ENCODE measurements at places on chromosomes 6 and 20. TPM values are rescaled to one million over a fixed set of nuclear protein-coding genes. Genes with fewer than 3 reads are reported as not detected.

TTBK1 gene
- 0.80 TPM for total RNA-seq

C6orf163 gene
- 1.7 TPM for total RNA-seq

LY6G5C gene
- 3.8 TPM for total RNA-seq

LRRN4 gene
- not detected for total RNA-seq

OR2B2 gene
- total RNA-seq, result not detected

SPDEF gene
- 0.12 TPM for total RNA-seq

ERVFRD-1 gene
- total RNA-seq, result not detected

BPIFB2 gene
- total RNA-seq, result not detected

LPA gene
- not detected for total RNA-seq

AMD1 gene
- 71.2 TPM for total RNA-seq

RUNX2 gene
- total RNA-seq, result 9.3 TPM

RBPJL gene
- total RNA-seq, result not detected

MLN gene
- total RNA-seq, result not detected

OPRM1 gene
- not detected for total RNA-seq

SNRPB gene
- 335 TPM for total RNA-seq

RSPO3 gene
- not detected for total RNA-seq

VSX1 gene
- total RNA-seq, result not detected

OR2J3 gene
- total RNA-seq, result not detected

CUL7 gene
- 12.0 TPM for total RNA-seq

CLPSL2 gene
- total RNA-seq, result not detected

HLA-DMB gene
- 31.2 TPM for total RNA-seq

DLK2 gene
- not detected for total RNA-seq

SLC4A11 gene
- total RNA-seq, result 5.4 TPM

TAAR8 gene
- total RNA-seq, result not detected

DUSP15 gene
- total RNA-seq, result not detected

BHLHE23 gene
- not detected for total RNA-seq

RNF217 gene
- total RNA-seq, result not detected

TRIM31 gene
- not detected for total RNA-seq

DEFB132 gene
- total RNA-seq, result not detected

CDSN gene
- total RNA-seq, result not detected

MRS2 gene
- total RNA-seq, result 18.4 TPM

RCAN2 gene
- total RNA-seq, result 0.91 TPM

WFDC2 gene
- total RNA-seq, result not detected

RRP36 gene
- 71.8 TPM for total RNA-seq

OXT gene
- total RNA-seq, result not detected

PRICKLE4 gene
- total RNA-seq, result not detected

ATAT1 gene
- total RNA-seq, result 8.4 TPM

DEFB124 gene
- total RNA-seq, result not detected

KCNK16 gene
- total RNA-seq, result not detected

AKAP12 gene
- total RNA-seq, result 0.85 TPM
